ENCODE measurements at places on chromosomes 5 and 9. TPM values are rescaled to one million over a fixed set of nuclear protein-coding genes. Genes with fewer than 3 reads are reported as not detected.

DNA sequence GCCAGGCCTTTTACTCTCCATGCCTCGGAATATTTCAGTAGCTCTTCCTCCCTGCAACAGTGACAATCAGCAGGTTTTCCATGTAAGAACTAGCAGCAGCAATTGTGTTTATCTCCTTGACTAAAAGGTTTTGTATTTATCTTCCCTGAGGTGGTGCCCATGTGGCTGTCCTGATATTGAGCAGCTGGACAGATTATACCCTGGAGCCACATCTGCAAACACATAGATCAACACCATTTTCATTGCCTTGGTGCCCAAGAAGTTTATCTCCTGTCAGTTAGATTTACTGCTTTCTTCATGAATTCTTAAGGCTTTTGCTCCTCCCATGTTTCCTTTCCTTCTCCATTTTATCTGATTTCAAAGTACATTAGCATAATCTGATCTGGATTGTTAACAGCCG is 378.4 kb downstream of the SPATA31D1 start:
- H3K27ac ChIP-seq: no peak overlapping the region
- no peaks in the 10 kb centered on the region for H3K27me3 ChIP-seq
- DNase-seq: no peak
- H3K36me3 ChIP-seq: no peaks in the 10 kb centered on the region
- no peak overlapping the region for H3K4me3 ChIP-seq

DNA sequence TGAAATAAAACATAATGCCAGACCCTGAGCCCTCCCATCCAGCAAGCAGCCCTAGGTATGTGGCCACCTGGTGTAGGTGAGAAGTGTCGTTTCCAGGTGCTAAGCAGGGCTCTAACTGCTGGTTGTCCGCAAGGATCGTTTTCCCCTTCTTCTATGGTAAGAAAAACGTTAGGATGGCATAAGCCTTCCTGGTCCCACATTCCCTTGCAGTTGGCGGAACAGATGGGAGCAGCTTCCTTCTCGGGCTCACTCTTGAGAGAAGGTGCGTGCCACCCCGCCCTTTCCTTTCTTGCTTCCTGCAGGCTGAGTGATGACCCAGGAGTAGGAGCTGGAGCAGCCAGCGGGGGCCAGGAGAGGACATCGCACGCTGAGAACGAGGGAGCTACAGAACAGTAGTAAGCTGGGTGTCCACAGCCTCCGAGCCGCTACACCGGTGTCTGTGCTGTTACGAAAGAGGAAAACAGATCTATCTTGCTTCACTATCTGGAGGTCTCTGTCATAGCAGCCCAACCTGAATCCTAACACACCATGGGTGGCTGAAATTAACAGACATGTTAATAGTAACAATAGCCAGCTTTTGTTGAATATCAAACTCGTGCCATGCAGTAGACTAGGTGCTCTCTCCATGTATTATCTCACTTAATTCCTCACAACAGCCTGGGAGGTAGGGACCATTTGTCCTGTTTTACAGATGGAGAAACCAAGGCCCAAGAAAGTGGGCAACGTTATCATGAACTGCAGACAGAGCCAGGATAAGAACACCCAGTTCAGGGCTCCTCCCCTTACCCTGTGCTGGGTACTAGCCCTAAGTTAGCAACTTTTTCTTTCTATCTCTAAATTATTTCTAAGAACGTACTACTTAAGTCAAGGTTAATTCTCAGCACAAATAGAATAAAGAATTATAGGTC is 139.8 kb downstream of the COL23A1 start:
- no peaks in the 10 kb centered on the region for H3K36me3 ChIP-seq
- H3K4me1 ChIP-seq: no peaks in the 10 kb centered on the region
- H3K4me3 ChIP-seq: no peak overlapping the region
- no peak overlapping the region for H3K27ac ChIP-seq
- no peak for DNase-seq

GRCh38 chr9:13993632-13994185 is 320.2 kb downstream of the NFIB start:
- no peaks in the 10 kb centered on the region for H3K27me3 ChIP-seq
- H3K4me1 ChIP-seq: no peaks in the 10 kb centered on the region
- no peaks in the 10 kb centered on the region for H3K36me3 ChIP-seq
- H3K4me3 ChIP-seq: no peak overlapping the region

GRCh38 chr5:173998531-173998930 is 9.6 kb downstream of the C5orf47 start:
- no peaks in the 10 kb centered on the region for H3K36me3 ChIP-seq
- H3K27ac ChIP-seq: no peak overlapping the region
- H3K27me3 ChIP-seq: no peaks in the 10 kb centered on the region
- no peaks in the 10 kb centered on the region for H3K4me1 ChIP-seq

DNA sequence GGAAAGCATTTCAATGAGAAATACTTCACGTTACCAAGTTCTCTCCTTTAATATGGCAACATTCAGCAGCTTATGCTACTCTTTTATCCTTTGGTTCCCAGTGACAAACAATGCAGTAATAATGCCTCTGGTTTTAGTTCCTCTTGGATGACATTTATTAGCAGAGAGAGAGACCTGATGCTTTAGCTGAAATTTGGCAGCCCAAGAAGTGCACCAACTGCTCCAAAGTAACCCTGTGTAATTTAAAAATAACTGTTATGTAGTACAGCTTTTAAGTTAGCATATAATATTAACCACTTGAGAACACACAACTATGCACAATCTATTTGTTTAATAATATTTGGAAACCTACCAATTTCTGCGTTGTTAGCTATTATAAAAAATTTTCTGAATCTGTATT is 21.8 kb downstream of the PANK3 start:
- H3K27ac ChIP-seq: no peak overlapping the region
- DNase-seq: no peak
- H3K4me3 ChIP-seq: no peak overlapping the region
- H3K4me1 ChIP-seq: no peaks in the 10 kb centered on the region
- H3K27me3 ChIP-seq: no peaks in the 10 kb centered on the region

DNA sequence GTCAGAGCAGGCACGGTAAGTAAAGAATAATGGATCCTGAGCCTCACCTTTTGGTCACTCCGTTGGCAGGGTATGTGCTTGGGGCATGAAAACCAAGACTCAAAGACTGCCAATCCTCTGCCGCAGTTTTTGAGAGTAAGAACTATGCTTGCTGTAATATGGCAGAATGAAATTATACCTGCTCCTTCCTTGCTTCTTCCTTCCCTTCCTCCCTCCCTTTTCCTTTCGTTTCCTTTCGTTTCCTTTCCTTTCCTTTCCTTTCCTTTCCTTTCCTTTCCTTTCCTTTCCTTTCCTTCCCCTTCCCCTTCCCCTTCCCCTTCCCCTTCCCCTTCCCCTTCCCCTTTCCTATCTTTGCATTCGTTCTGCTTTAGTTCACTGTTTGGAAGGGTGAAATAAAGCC is 43.9 kb downstream of the SH3GL2 start:
- H3K27me3 ChIP-seq: no peaks in the 10 kb centered on the region
- DNase-seq: no peak
- no peak overlapping the region for H3K27ac ChIP-seq

GRCh38 chr5:10354048-10354872 is 765 bp downstream of the MARCHF6 start:
- H3K27me3 ChIP-seq: no peaks in the 10 kb centered on the region
- H3K4me3 ChIP-seq: peak overlapping the region; percentile 98
- DNase-seq: peak; percentile 59
- H3K36me3 ChIP-seq: no peaks in the 10 kb centered on the region
- peak overlapping the region; percentile 99 for H3K27ac ChIP-seq
- peaks cover 58% of the 10 kb centered on the region for H3K4me1 ChIP-seq

DNA sequence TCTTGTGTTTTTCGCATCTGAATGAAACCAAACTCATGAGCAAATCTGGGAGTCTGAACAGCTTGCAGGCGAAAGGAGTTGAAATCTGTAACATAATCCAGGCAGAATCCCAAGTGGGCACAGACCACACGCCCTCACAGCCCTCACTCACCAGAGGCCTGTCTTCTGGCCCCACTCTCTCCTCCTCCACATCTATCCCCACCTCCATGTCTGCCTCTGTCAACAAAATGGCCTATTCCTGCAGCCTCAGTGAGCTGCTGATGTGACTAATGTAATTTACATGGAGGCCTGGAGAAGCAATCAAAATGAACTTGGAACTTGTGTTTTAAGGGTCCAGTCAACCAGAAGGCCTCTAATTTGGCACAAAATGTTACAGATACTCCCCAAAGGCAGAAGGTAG is 136.6 kb downstream of the GNA14 start:
- no peaks in the 10 kb centered on the region for H3K36me3 ChIP-seq
- H3K27ac ChIP-seq: no peak overlapping the region
- DNase-seq: no peak
- no peak overlapping the region for H3K4me3 ChIP-seq
- no peaks in the 10 kb centered on the region for H3K27me3 ChIP-seq
- peaks cover 37% of the 10 kb centered on the region for H3K4me1 ChIP-seq

The NUDT12 gene
- total RNA-seq: 6.2 TPM

The ACOT12 gene
- not detected for total RNA-seq

Data from right atrium auricular region (tissue), 2 donors.